Glutamatergic neuron (in vitro differentiated cells): ENCODE measurements at places on chromosomes 5 and 9.
A peak's percentile ranks its signal among the peaks of the same experiment; 100 is the strongest.

DNA sequence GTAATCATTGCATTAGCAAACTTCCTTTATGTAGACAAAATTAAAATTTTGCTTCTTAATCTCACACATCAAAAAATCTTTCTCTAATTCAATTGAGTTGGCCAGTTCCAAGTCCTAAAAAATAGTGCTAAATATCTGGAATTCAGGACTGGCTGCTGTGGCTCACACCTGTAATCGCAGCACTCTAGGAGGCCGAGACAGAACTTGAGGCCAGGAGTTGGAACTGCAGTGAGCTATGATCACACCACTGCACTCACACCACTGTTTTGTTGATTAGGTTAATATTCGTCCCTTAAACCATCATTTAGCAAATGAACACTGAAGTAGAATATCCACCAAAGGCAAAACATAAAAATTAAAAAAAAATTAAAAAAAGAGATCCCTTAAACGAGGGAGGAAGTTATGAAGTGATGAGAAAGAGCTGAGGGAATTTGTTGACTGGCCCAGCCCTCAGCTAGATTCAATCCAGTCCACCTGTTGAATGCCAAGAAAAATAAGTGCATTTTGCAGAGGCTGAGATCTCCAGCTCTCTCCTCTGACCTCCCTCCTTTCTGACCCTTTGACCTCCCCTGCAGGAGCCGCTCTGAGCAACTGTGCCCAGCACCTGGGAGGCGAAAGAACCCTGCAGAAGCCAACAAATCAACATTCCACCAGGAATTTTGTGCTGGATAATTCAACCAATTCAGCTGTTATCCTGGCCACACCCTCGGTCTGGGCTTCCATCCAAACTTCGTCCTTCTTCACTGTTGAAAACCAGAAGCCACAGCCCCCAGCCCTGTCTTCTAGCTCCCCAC, 96.8 kb downstream of the OR2K2 start:
- no peak for DNase-seq

GRCh38 chr5:155729684-155730059, 597.3 kb upstream of the SGCD start:
- peak; percentile 20 for DNase-seq

GRCh38 chr9:10371824-10372223, 241.0 kb downstream of the PTPRD start:
- DNase-seq = no peak

DNA sequence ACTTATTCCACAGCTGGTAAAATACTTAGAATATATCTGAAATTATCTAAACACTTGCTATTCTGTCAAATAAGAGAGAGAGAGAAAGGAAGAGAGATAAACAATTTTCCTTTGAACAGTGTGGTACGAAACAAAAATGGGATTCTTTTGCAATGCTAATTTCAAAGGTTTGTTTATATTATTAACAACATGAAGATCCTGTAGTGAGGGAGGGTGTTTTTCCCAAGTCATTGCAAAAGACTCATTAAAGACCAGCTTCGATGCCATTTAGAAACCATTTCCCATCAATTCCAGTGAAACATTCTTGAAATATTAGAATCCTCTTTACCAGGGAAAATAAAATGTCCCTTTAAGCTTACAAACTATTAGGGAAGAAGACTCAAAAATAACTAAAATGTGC, 505.4 kb downstream of the SEMA5A start:
- DNase-seq = no peak

DNA sequence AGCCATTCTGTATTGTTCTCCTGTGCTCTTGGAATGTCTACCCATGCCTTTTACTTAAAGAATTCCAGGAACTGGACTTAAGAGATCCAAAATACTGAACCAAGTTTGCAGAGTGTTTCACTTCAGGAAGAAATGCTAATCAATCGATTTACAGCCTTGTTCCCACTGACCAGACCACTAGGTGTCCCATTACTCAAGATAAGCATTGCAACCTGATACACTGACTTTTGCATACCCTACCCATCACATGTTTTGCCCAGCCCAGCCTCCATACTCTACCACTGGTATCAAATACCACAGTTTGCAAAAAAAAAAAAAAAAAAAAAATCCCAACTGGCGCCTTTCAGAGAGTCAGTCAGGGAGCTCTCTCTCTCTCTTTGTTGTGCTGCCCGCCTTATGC, 550.8 kb downstream of the CDH9 start:
- no peak for DNase-seq

DNA sequence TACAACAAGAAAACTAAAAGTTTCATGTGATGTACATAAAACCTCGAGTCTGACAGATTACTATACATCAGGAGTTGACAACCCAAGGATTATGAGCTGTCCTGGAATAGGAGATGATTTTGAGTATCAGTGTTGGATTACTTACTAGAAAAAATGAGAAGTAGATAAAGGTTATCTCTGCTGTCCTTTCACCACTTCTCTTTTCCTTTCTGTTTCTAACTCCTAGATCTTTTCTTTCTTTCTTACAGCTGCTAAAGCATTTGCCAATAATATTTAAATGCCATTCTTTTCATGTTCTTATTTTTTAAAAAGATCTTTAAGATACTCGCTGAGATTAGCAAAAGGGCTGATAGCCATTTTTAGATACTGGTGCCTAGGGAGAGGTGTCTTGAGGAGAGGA, 14.8 kb downstream of the RBM27 start:
- DNase-seq = no peak
